ENCODE measurements at places on chromosomes 2 and 18.

- no peak for DNase-seq
Observed at GRCh38 chr18:23226930-23227725, 91.8 kb downstream of the CABLES1 start.

DNA sequence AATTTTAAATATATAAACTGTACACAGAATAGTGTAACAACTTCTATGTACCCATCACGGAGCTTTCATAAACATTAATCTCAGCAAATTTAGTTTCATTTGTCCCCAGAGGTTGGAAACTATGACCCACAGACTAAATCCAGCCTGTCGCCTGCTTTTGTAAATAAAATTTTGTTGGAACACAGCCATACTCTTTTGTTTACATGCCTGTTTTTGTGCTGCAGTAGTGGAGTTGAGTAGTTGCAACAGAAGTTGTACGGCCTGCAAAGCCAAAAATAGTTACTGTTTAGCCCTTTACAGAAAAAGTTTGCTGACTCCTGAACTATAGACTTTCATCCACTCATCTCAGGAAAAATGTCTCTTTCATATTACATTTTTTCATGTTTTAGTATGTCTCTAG, 39.8 kb downstream of the RBM45 start:
- no peak for DNase-seq

- DNase-seq: no peak
Observed at GRCh38 chr2:241019441-241020139, 21.2 kb downstream of the SNED1 start.

GRCh38 chr2:135743860-135744259, 2.2 kb downstream of the UBXN4 start:
- peak; percentile 8 for DNase-seq

DNA sequence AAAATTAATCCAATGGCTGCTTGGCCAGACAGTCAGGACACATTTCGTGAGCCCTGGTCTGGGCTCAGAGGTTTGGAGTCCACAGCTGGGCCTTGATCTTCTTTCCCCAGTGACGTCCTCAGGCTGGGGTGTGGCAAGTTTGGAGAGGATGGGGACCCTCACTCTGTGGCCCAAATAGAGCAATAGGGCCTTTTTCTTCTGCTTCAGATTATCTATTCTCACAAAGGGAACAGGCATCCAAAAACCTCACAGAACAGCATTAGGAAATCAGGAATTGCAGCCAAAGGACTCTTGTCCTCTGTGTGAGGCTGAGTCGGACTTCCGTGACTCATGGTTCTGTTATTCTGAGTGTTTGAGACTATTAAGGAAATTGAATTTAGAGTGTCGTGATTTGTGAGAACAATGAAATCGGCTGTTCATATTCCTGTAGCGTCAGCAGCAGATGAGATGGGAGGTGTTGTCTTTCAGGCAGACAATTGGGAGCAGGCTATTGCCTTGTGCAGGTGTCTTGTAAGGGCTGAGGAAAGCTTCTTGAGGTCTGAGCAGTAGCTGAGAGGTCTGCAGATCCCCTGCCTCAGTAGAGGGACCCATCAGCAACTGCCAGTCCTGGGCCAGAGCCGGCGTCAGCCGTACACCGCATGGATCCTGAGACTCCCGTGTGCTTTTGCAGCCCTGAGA, 113.8 kb downstream of the SH3RF3 start:
- no peak for DNase-seq

GRCh38 chr2:68992933-68993332, 18.5 kb downstream of the GKN1 start:
- no peak for DNase-seq

DNA sequence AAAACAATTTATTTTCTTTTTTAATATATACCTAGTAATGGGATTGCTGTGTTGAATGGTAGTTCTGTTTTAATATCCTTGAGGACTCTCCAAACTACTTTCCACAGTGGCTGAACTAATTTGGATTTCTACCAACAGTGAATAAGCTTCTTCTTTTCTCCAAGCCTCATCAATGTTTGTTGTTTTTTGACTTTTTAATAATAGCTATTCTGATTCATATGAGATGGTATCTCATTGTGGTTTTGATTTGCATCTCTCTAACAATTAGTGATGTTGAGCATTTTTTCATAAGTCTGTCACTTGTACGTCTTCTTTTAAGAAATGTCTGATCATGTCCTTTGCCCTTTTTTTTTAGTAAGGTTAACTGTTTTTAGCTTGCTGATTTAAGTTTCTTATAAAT, 863.3 kb downstream of the CNTNAP5 start:
- DNase-seq: no peak

DNA sequence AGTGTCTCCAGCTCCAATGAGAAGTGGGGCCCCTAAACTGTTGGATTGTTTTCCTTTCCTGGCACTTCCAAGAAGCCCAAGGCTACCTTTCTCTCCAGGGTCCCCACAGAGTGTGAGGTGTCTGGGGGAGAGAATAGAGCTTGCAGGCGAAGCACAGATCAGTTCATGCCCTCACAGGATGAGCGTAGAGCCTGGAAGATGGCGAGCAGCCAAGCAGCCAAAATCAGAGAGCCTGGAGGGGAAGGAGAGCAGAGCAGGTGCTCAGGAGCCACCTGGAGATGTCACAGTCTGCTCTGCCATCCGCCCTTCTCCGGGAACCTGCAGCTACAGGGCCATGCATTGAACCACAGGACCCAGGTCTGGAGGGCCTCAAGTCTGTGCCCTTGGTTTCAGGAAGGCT, 54.7 kb upstream of the TCF7L1 start:
- DNase-seq: no peak

- DNase-seq: no peak
Observed at GRCh38 chr2:71675296-71675695, 221.9 kb downstream of the DYSF start.

- no peak for DNase-seq
Observed at GRCh38 chr2:46008091-46008870, 288.9 kb upstream of the EPAS1 start.

- no peak for DNase-seq
Observed at GRCh38 chr2:32711219-32711618, 83.4 kb downstream of the TTC27 start.

GRCh38 chr2:182291296-182291695, 135.5 kb downstream of the PDE1A start:
- DNase-seq: no peak

- no peak for DNase-seq
Observed at GRCh38 chr2:195392446-195393336, 264.3 kb upstream of the SLC39A10 start.

- no peak for DNase-seq
Observed at GRCh38 chr18:50107468-50107977, 87.4 kb downstream of the MYO5B start.

GRCh38 chr2:33735096-33735495, 136.0 kb upstream of the FAM98A start:
- DNase-seq: no peak

DNA sequence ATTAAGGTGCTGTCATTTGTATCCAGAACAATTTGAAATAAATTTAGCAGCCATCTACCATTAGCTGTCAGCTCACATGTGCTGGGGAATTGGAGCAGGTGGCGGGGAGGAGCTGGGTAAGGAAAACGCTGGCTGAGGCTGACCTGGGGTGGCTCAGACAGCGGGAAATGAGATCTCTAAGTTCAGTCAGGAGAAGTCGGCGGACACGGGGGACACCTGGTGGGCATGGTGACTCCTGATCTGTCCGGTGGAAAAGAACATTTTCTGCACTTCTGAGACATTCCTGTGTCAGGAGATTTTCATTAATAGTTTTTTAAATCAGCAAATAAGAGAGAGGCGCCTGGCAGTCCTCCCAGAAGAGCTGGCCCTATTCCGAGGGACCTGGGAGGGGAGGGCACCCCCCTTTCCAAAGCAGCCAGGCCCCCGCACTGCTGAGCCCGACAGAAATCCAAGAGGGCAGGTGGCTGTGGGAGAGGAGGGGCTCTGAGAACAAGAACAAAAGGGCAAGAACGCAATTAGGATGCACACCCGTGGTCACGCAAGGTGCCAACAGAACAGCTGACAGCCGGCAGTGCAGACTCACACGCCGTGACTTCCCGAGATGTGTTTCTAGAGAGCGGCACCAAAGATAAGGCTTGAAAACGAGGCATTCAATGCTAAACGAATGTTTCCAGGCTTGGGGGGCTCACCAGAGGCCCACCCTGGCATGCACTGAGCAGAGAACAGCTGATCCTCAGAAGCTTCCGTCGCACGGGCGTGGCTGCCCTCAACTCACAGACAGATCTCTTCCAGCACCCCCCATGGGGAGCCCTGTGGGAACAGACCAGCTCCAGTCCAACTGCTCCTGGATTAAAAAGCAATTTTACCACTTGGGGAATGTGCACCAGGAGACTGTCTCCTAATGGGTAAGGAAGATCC, 26.4 kb downstream of the SLC66A2 start:
- no peak for DNase-seq

GRCh38 chr2:100113990-100114433, 28.4 kb downstream of the AFF3 start:
- DNase-seq: peak; percentile 86

GRCh38 chr2:1610096-1610485, 134.2 kb downstream of the PXDN start:
- no peak for DNase-seq

DNA sequence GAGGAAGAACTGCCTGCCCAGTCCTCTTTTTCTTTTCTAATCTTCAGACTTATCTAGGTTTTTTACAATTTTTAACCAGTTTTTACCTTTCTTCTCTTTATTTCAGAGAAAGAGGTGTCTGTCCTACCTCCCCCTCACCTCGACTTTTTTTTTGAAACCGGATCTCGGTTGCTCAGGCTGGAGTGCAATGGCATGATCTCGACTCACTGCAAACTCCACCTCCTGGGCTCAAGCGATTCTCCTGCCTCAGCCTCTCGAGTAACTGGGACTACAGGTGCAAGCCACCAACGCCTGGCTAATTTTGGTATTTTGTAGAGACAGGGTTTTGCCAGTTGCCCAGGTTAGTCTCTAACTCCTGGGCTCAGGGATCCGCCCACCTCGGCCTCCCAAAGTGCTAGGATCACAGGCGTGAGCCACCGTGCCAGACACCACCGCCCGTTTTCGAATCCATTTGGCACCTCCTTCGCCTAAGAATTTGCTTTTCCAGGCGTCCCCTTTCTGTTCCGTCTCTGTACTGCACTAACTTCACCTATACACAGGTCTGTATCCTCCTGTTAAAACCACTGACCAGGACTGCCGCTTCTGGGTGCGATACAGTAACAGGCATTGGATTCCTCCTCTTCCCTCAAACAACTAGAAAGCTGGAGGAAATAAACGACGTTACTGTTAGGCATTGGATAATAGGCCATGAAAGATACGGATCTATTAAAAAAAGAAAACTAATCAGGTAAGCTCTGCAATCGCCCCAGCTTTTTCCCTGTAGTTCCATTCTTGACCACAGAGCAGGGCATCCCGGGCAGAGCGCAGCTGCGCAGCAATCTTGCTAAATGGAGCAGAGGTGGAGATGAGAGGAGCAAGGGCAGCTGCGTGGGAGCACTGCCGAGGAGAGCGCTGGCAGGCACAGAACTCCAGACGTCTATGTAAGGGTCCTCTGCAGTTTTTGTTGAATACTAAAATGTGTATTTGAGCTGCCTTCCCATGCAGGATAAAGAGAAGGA, 69.9 kb downstream of the ZC3H6 start:
- DNase-seq: no peak

DNA sequence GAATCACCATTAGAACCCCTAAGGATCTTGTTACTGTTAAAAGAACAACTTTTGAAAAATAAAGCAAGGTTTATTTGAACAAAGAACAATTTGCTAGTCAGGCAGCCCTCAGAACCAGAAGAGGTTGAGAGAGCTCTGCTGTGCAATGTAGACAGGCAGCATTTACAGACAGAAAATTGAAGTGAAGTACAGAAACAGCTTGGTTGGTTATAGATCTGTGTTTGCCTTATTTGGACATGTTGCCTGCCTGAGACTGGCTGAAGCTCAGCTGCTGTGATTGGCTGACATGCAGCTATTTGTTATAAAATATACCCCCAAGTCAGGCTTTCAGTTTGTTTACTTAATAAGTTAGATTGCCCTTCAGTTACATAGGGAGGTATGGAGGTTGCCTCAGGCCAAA, 12.5 kb downstream of the MSTN start:
- no peak for DNase-seq

- no peak for DNase-seq
Observed at GRCh38 chr2:60476206-60476954, 77.1 kb downstream of the BCL11A start.

- no peak for DNase-seq
Observed at GRCh38 chr2:172775319-172775718, 39.7 kb downstream of the RAPGEF4 start.

DNA sequence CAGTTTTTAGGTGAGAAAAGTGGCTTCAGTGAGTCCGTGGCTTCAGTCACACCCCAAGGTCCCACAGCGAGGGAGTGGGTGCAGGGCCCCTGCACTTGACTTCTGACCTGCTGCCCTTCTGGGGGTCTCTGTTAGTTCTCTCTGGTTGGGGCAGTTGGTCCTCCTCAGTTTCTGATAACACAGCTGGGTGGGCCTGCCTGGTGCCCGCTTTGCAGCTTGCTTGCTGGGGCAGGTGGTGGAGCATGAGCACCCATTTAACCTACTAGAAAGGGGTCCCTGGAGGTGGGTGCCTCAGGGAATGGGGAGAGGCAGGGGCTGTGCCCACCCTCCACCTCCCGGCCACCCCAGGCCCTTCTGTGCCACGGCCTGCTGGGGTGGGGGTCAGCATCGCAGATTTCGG, 83.2 kb downstream of the ASB1 start:
- DNase-seq: no peak

DNA sequence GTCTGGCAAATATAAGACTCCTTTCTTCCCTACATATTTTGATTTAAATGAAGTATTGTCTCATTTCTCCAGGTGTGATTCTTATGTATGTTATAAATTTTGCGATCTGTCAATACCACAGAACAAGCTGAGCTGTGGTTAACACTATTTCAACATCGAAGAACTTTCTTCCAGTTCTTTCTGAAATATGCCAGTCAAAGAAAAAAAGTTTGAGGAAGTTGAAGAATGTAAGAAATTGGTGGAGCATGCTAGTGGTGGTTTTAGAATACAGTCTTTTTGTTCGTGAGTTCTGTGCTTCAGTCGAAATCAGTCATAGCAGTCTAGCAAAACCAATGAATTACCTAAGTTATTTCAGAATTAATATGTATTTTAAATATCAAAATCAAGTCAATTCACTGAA, 8.6 kb upstream of the COBLL1 start:
- DNase-seq: peak; percentile 83

DNA sequence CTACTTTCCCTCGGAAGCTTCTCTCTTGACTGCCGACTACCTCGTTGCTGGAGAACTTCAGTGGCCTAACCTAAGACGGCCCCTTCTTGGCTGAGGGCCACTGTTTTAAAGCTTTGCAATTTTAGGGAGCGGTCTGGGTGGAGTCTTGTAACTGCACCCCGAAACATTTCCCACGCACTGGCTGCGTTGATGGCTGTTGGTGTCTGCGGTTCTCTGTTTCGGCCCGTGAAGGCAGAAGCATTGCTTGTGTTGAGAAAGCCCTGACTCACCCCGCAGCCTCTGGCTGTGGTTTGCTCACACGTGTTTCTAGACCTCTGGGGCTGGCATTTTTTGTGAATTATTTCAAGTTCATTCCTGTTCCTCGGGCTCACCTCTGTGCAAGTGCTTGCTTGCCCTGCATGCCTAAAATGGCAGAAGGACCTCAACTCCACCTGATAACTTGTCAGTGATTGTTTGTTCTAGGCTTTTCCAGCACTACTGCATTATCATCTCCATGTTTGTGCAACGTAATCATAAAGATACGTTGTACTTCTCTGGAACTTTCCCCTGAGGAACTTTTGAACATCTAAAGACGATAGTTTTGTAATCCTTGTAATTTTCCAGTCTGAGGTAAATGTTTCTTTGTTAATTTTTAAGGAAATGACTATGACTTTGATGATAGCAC, 94.2 kb upstream of the DLX2 start:
- DNase-seq: peak; percentile 90

- no peak for DNase-seq
Observed at GRCh38 chr2:163324677-163325076, 411.1 kb downstream of the FIGN start.

- DNase-seq: no peak
Observed at GRCh38 chr2:37657471-37657870, 14.0 kb downstream of the CDC42EP3 start.

Data from MV-4-11 (cell line).